Activated CD4-positive, CD25-positive, alpha-beta regulatory T cell treated with anti-CD3 and anti-CD28 coated beads, Interleukin-2, amount 50 U/mL, for 16 hours (primary cell): ENCODE measurements at places on chromosomes 16 and 17.

- DNase-seq = no peak
Observed at GRCh38 chr17:62797959-62798358, 10.2 kb downstream of the MARCHF10 start.

DNA sequence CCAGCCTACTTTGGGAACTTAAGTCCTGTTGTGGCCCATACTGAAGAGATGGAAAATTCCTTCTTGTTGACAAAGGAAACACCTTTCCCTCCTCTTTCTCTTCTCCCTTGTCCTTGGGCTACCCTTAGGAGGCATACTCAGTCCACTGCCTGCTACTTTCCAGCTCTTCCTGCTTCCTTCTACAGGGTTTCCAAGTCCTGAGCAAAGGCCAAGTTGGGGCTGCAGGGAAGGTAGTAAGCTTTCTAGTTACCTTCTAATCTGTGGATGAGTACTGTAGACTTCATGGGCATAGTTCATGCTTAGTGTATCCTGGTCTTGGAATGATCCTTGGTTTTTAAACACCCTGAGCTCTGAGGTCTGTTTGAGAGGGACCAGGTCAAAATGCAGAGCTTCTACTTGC, 299.2 kb upstream of the MAF start:
- no peak for DNase-seq

DNA sequence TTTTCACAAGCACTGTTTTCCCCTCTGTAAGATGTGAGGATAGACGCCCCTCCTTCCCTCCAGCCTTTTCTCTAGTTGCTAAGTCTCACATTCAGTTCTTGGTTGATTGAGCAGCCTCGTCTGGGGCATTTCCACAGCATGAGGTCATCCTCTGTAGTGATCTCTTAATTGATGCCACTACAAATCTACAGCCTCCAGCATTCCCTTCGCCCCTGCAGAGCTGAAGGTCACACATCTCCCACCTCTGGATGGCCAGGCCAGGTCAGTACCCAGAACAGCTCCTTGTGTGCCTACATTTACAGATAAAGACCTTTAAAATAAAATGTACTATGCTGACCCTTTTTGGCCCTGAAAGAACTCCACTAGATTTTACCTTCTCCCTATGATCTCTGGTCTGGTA, 32.5 kb upstream of the CDH11 start:
- no peak for DNase-seq

DNA sequence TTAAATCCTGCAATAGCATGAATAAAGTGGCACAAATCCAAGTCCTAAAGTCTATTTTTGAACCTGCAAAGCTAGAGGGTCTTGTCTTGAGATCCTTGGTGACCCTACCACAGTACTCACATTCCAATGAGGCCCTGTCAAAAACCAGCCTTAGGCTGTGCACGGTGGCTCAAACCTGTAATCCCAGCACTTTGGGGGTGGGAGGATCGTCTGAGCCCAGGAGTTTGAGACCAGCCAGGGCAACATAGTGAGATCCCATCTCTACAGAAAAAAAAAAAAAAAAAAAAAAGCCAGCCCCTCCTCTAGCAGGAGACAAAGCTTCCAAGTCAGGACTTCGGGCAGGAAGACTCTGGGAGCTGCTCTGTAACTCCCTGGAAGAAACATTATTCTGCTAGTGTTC, 16.3 kb downstream of the CYTH1 start:
- DNase-seq = no peak

- no peak for DNase-seq
Observed at GRCh38 chr17:1709971-1710806, at the start of gene TLCD2. TLCD2 (minus strand) TSS chr17:1710377; CDS start chr17:1710242, 135 bp downstream.
